Right renal cortex interstitium (tissue), 3 donors: ENCODE measurements at places on chromosomes 16 and 17. TPM values are rescaled to one million over a fixed set of nuclear protein-coding genes. Genes with fewer than 3 reads are reported as not detected.
A peak's percentile ranks its signal among the peaks of the same experiment; 100 is the strongest.

GRCh38 chr16:4800290-4801041, 2.0 kb downstream of the ROGDI start:
- DNase-seq = no peak

- DNase-seq = no peak
Observed at GRCh38 chr16:89322321-89323119, 105.0 kb downstream of the ZNF778 start.

DNA sequence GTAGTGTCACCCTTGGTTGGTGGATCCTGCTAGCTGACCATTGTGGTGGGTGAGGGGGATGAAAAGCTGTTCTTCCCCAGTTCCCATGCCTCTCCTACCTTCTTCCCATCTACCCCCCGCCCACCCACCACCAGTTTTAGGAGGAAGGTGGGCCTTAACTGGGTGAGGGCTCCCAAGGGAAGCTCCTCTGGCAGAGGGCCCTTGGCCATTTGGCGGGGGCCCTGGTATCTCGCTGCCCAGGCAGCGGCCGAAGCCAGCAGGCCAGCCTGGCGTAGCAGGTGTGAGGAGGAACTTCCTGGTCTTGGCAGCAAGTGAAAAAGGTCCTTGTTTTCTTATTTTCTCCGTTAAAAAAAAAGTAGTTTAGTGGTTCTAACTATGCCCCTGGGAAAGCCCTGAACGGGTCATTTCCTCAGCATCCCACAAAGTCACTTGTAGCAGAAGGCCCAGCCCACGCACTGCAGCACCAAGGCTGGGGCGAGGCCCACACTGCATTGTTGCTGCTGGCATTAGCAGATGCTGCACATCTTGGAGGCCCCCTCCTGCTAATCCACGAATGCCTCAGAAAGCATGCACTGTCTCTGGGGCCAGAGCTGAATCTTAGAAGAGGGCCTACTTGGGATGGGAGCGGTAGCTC, 72.5 kb downstream of the MPRIP start:
- DNase-seq = no peak

DNA sequence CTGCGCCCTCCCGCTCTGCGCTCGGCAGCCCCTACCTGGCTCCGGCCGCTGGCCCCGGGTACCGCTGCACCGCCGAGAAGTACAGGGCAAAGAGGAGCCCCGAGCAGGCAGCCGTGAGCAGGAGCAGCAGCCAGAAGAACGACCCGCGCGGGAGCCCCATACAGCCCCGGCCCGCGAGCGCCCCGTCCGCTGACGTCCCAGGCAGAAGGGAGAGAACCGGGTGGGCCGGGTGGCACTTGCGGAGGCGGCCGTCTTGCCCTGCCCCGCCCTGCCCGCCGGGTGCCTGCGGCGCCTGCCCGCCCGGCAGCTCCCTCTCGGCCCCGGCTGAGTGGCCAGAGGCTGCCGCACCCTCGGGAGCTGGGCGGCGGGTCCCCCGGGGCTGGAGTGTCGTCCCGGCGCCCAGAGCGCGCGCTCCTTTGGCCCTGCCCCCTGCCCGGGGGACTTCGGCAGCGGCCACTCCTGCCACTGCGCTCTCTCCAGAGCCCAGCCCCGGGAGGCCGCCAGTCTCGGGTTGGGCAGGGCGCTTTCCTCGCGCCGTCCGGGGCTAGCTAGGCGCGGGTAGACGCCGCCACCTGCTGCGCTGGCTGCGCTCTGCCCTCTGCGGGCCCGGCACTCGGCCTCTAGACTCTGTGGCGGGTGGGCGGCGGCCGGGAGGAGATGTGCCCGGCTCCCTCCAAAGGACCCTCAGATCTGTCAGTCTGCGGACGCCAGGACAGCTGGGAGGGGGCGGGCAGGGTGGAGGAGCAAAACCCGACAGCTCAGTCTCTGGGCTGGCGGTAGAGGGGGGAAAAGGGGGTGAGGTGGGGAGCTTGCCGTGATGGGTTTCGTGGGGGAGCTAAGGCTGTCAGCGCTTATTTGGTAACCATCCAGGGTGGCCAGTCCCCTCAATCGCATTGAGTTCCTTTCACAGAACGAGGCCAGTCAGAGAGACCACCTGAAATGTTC, at the start of gene ST6GALNAC2:
Gene ST6GALNAC2, minus strand, starts transcription at position 212 of the 945 bp plus-strand sequence. Its CDS starts 52 bp downstream, at position 160.
- DNase-seq = no peak

GRCh38 chr17:16529906-16530305, 37.9 kb upstream of the LRRC75A start:
- DNase-seq = no peak

DNA sequence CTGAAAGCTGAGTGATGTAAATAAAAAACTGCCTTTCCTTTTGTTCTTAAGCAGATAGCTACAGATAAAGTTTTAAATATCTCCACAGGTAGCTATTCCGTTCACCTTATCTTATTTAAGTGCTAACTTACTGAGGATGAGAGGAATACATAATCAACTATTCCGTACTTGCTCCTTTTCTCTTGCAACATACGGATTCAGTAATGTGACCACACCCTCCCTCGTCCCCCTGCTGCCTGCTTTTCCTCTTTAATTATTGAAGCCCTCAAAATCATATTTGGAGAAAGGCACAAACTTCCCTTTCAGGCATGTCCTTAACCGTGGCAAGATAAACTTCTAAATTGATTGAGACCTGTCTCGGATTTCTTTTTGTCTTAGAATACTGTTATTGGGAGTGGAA, 101.4 kb downstream of the MAP2K4 start:
- DNase-seq = no peak

- DNase-seq = no peak
Observed at GRCh38 chr17:82320956-82321927, 3.8 kb upstream of the CD7 start.

DNA sequence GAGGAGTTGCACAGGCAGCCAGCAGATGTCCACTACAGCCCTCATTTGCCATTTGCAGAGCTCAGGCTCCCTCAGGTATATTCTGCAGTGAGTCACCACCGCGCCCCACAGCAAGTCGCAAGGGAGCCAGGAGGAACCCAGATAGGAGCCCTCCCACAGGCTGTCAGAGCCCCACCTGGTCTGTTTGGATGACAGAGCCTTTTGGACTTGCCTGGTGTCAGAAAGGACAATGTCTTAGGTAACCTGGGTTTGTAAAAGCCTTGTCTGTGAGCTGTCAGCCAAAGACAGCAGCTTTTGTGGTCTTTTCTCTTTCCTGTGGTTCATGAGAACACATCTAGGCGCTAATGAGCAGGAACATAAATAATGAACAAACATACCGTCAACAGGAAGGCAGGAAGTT, 70.9 kb downstream of the GNAO1 start:
- no peak for DNase-seq

DNA sequence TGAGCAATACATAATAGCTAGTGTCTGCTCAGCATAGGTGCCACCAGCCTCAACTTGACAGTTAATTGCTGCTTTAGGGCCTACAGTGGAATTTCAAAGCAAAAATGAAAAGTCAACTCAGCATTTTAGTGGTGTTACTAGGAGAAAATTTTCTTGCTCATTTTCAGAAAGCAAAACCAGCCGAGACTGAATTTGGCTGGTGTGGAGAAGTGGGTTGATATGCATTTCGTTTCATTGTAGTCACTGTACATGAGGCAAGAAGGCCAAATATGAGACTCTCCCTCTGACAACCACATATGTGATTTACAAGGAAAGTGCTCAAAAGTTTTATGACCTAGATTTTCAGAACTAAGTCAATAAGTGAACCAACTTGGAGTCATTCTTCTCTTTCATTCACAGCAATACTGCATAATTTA, 54.0 kb downstream of the DUSP14 start:
- no peak for DNase-seq

- DNase-seq = no peak
Observed at GRCh38 chr17:60390925-60391470, 935 bp downstream of the USP32 start.

- no peak for DNase-seq
Observed at GRCh38 chr16:57318240-57318970, 33.9 kb upstream of the PLLP start.

- no peak for DNase-seq
Observed at GRCh38 chr17:7460850-7461660, 16.2 kb downstream of the CHRNB1 start.

- no peak for DNase-seq
Observed at GRCh38 chr17:69170377-69170776, 28.7 kb upstream of the ABCA6 start.

GRCh38 chr17:82984751-82985427, 94.5 kb upstream of the METRNL start:
- DNase-seq = no peak

- DNase-seq = peak; percentile 93
Observed at GRCh38 chr17:60392042-60392844, at the start of gene USP32. TSS of gene USP32 (minus strand) at chr17:60392133. CDS start at chr17:60391939, 194 bp downstream.

GRCh38 chr17:74584292-74585060, 7.6 kb downstream of the CD300LD start:
- DNase-seq = no peak

GRCh38 chr17:78358538-78359320, 1.1 kb downstream of the SOCS3 start:
- DNase-seq = no peak

DNA sequence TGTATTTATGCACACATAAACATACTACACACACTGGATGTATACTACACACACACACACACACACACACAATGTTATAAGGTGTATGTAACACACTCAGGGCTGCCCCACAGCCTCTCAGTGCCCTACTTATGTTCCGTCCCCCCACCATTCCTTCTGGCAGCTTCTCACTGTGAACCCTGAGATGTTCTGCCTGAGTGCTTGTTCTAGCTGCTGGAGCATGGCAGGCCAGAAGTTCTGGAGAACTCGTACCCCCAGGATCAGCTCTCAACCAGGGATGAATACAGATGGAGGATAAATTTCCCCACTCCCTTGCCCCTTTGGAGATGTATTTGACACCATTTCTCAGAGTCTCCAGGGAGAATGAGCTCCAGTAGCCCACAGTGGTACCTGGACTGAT, 76.4 kb downstream of the CDH13 start:
- no peak for DNase-seq

DNA sequence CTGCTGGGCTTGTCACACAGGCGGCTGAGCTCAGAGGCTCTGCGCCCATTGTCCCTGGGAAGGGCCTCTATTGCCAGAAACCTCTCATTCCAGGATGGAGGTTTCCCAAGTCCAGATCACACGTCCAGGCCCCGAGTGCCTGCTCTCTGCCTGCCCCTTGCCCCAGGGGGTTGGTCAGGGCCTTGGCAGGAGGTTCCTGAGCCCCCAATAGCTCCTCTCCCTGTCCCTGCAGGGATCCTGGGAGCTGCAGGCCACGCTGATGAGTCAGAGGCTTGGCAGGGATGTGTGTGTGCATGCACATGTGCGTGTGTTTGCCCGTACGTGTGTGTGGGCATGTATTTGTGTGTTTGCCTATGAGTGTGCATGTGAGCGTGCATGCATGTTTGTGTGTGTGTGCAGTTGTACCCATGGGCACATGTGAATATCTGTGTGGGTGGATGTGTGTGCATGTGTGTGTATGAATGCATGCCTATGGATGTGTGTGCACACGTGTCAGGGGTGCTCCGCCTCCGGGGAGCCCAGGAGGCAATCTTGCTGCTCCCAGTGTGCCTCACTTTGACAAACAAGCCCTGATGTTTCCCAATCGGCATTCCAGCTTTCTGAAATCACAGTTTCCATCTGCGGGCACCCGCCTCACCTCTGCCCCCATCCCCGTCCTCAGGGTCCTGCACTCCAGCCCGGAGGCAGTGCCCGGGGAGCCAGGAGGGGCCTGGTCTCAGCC, 98.4 kb upstream of the GSE1 start:
- DNase-seq = no peak

DNA sequence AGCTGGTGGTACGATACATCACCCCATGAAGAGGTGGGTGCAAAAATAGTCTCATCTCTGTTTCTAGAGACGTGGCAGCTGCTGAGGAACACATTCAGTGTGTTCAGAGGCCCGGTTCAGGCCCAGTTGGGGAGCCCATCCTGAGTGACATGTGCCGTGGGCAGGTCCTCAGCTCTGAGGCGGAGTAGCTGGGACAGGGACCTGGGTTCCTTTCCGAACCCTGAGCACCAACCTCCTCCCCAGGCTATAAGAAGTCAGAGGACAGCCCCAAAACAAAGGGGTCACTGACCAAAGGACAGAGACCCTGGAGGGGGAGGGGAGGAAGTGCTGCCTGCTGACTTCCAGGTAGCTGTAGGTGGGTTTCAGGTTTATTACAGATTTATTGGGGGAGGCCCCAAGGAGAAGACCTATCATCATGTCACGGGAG, 5.1 kb downstream of the LDHD start:
- no peak for DNase-seq

GRCh38 chr16:85395207-85395912, 217.8 kb upstream of the GSE1 start:
- DNase-seq = no peak

DNA sequence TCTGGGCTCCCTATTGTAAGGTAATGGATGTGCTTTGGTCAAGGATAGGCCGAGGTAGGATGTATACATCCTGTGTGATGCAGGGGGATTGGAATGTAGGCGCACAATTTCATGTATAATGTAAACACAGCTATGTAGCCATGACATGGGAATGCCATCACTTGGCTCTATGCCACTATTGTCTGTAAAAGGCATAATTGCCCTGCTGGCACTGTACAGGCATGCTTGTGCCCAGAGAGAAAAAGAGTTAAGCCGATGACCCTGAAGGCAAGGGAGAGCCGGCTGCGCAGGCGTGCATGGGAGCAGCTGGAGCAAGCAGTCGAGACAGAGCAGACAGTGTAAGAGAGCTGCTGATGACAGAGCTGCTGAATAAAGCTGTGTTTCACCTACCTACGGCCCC, 212.5 kb upstream of the CPHXL start:
- no peak for DNase-seq

DNA sequence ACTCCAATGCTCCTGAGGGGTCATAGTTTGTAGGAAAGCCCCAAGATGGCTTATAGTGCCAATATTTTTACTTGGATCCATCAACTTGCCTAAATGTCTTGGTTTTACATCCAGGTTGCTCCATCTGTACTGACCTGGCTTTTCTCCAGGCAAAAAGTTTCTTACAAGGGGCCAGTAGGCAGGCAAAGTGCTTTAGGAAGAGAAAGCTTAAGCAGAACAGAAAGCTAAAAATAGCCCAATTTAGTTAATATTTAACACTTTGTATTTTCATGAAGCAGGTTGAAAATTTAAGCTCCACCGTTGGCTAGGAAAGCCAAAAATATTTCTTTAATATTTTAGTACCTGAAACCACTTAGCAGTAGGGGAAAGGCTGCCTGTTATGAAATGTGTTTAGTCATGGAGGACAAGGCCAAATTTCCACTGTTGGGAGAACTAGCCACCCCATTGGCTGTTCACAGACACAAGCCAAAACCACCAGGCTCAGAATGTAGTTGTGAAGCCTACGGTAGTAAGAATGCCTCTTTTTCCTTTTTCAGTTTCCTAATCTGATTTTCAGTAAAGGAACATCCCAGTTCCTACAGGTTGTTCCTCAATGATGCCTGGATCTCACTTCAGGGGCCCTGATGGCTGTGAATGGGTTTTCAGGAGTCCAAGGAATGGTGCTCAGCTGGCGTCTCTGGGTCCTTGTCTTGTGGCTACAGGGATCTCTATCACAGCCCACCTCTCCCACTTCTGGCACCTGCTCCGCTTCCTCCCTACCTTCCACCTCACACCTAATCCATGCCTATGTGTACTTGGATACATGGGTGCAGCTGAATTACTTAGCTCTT, 324.8 kb downstream of the PMP22 start:
- no peak for DNase-seq

- DNase-seq = no peak
Observed at GRCh38 chr16:22317625-22318024, 20.4 kb downstream of the POLR3E start.

- DNase-seq = no peak
Observed at GRCh38 chr17:8204761-8205555, 5.4 kb downstream of the AURKB start.

The PYY gene
- polyA plus RNA-seq = 0.28 TPM

The ASGR2 gene
- 1.2 TPM for polyA plus RNA-seq

The SNX20 gene
- 0.46 TPM for polyA plus RNA-seq

The NPTX1 gene
- 1.3 TPM for polyA plus RNA-seq

The KCNJ18 gene
- not detected for polyA plus RNA-seq

The IRX6 gene
- 4.9 TPM for polyA plus RNA-seq

The KCNJ2 gene
- polyA plus RNA-seq = 2.9 TPM

The SOX15 gene
- 2.8 TPM for polyA plus RNA-seq

The CHP2 gene
- 0.93 TPM for polyA plus RNA-seq

The KRTAP9-2 gene
- polyA plus RNA-seq = not detected
